ENCODE measurements at places on chromosomes 2 and 18.

DNA sequence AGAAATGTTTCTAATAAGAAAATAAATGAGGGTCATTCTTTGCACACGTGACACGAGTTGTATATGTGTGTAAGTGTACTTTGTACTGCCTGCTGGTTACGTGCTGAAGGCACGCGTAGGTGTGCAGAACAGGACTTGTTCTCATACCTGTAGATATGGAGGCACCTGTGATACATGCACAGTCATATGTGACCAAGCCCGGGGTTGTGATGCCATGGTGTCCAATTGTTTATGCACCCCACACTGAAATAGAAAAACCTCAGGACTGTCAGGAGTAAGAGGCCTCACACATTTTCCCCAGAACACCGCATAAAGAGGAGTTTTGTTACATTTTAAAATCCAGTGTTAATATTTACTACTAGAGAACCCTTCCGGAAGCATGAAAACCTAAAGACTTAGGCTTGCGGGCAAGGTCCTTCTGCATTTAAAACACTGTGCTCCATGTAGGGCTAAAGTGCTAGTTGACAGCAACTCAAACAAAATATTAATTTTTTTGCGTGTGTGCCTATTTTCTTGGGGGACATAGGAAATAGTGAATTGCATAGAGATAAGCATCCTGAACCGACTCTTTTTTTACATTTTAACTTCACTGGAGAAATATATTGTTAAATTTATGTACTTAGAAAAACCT, 9.3 kb downstream of the TSHZ1 start:
- DNase-seq, result no peak

GRCh38 chr18:32902568-32903330, 129.9 kb upstream of the KLHL14 start:
- no peak for DNase-seq

DNA sequence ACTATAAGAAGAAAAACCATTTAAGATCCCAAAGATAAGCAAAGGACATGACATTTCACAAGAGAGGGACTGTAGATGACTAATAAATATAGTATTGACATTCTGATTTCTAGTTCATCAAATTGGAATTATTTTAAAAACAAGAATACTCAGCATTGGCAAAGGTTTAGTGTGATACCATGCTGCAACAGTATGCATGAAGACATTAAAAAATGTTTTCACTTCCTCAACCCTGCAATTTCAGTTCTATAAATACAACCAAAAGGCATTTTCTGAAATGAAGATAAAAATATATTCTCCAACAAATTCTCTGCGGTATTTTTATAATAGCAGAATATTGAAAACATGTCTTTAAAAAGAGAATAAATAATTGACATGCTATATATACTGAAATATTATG, 2.1 kb downstream of the C2orf81 start:
- DNase-seq, result no peak

DNA sequence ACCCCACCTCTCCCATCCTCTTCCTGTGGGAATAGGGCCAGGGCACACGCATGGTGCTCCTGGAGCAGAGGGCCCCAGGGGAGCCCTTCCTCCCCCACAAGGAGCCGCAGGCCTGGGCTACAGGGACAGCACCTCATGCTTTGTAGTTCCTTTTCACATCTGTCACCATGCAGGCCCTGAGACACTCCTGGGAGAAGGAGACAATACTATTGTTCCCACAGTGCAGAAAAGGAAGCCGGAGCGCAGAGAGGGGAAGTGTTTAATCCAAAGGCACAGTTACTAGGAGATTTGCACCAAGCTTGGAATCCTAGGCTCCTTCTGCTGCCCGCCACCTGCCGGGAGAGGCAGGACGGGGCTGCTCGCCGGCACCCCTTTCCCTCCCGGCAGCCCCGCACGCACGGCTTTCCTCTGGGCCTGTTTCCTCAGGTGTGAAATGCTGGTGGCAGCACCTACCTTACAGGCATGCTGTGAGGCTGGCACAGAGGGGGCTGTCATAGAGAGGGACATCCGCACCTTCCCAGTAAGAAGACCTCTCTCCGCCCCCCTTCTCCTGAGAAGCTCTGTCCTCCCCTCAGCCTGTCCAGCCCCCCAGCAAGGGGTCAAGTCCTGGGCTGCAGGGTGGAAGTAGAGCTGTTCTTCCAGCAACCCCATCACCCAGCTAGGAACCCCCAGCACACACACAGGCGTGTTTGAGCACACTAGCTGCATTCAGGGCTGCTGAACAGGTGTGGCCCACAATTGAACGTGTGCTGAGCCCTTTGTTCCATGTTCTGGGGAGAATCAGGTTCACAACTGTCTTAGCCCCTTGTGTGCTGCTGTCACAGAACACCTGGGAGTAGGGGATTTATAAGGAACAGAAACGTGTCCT, 62.6 kb downstream of the SMAD7 start:
- DNase-seq, result no peak

GRCh38 chr18:43148231-43148630, 32.7 kb upstream of the RIT2 start:
- no peak for DNase-seq

DNA sequence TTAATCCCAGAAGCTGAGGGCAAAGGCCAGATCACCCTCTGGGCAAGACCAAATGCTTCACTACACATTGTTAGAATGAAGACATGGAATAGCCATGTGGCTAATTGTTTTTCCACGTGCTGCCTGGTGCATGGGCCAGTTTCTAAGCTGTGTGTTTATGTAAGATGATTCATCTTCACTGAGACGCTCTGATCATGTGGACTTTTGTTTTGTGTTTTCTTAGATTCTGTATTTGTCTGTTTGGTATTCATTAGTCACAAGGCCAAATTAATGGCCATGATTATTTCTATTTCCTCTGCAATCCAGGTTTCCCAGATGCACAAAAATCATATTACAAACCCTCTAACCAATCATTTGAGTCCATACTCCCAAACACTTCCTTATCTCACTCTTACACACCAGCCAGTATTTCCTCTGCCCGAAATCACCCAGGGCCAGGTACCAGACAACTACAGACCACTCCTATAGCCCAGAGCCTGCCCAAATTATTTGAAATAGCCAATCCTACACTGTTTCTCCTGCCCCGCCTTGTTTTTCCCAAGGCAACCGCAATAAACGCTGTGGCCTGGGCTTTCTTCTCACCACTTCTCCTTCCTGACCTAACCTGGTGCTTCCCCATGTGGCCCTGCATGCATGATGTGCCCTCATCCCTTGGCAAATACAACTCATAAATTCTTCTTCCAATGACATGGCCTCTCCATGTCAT, 94.2 kb upstream of the SP3 start:
- DNase-seq, result no peak

DNA sequence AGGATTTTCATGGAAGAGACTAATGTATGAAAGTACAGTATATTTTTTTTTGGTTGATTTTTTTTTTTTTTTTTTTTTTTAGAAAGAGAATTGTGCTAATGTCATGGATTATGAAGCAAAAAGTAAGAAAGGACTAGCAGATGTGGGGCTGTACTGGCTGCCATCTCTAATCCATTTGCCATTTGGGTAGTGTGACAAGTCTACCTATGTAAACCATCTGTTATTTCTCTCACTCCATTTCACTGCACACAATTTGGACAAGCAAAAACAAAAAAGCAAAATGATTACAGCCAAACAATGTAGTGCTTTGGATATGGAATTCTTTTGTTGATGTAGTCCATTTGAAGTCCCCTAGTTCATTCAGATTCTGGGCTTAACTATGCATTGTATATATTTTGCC, 1355.4 kb downstream of the LRP1B start:
- no peak for DNase-seq

- no peak for DNase-seq
These were observed 109.0 kb upstream of the BZW1 start for GRCh38 chr2:200702646-200703118.

- DNase-seq, result no peak
These were observed 415.0 kb downstream of the CPS1 start for GRCh38 chr2:210971431-210971830.

DNA sequence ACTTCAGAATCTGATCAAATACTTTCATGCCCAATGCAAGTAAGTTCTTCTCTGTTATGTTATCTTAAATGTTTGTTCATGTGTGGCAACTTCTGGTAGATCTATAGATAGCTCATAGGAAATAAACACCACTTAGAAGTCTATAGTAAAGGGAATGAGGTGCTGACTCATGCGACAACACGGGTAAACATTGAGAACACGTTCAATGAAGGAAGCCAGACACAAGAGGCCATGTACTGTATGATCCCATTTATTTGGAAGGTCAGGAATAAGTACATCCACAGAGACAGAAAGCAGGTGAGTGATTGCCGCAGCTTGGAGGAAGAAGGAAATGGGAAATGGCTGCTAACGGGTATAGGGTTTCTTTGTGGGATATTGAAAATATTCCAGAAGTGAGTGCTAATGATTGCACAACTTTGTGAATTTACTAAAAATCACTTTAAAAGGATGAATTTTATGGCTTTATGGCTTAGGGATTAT, 95.4 kb downstream of the ITGB1BP1 start:
- no peak for DNase-seq

DNA sequence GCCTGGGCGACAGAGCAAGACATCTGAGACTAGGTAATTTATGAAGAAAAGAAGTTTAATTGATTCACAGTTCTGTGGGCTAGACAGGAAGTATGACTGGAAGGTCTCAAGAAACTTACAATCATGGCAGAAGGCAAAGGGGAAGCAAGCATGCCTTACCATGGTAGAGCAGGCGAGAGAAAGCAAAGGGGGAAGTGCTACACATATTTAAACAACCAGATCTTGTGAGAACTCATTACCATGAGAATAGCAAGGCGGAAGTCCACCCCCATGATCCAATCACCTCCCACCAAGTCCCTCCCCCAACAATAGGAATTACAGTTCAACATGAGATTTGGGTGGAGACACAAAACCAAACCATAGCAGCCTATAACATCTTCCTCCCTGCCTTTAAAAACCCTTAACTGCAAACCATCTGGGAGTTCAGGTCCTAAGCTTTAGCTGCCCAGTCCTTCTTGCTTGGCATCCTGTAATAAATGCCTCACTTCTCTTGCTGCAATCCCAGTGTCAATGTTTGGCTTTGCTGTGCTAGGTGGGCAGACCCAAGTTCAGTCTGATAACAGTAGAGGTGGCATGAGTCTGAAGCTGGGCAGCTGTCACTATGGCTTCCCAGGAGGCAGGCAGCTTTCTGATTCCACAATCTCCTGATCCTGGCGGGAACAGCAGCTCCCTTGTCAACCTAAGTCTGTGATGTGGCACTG, 11.2 kb upstream of the SP5 start:
- DNase-seq, result no peak

GRCh38 chr2:55001716-55002115, 48.5 kb downstream of the RTN4 start:
- no peak for DNase-seq

GRCh38 chr18:34280653-34281052, 55.9 kb upstream of the NOL4 start:
- DNase-seq, result no peak

- DNase-seq, result no peak
These were observed 2.7 kb upstream of the BCL11A start for GRCh38 chr2:60556175-60556574.

DNA sequence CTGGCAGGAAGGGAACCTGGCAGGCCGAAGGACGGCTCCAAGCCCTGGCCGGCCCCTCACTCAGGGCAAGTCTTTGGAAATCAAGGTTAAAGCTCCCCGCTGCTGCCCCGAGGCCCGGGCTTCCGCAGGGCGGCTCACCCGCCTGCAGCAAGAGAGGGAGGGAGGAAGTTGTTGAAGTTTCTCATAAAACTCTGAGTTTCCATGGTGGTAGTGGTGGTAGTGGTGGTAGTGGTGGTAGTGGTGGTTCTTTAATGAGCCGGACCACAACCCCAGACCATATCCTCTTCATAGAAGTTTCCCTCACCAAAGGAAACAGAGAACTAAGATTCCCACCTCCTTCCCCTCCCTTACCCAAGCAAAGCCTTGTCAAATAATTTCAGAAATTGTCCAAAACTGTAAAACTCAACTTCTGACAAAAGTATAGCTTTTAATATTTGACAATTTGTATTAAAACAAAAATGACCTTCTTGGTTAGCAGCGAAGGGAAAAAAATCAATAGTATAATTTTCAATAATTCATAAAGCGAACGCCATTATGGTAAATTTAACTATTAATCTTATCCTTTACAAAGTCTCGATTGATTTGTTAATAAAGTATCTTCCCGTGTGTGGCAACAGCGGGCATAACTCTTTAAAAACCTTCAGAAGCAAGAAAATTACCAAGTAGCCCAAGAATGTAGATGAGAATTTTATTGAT, 1.5 kb upstream of the HOXD10 start:
- no peak for DNase-seq

GRCh38 chr2:190402986-190403603, 5.1 kb upstream of the MFSD6 start:
- DNase-seq, result no peak

DNA sequence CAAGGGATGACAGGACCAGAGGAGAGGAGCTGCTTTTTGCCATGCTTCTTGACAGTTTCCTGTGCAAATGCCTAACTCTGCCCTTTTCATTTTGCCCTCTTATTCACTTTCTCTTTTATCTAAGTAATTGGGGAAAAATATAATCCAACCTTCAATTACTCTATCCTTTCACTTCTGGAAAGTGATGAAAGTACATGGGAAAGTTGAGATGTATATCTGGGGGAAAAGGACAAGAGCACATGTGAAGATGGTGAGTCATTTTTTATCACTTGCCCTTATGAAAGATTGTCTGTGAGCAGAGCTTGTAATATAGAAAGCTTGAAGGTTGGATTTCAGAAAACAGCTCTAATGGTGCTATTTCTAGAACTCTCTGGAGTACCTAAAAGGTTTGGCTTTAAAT, 1070.7 kb downstream of the CNTNAP5 start:
- no peak for DNase-seq

DNA sequence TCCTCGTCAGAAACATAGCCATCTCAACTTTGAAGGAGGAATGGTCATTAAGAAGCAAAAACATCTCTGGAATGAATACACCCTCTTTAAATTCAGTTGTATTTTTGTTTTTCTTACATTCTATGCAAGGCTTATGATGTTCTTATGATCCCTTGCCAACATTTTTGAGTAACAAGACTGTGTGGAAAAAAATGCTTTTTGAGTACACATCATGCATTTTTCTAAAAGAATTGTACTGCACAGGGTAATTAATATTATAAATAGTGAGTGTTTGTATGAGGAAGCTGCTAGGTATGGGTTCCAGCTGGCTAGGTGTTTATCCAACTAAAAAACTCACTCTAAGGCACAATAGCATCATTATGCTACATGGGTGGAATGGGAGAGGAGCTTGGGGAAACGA, 59.0 kb upstream of the SPATS2L start:
- DNase-seq, result no peak

DNA sequence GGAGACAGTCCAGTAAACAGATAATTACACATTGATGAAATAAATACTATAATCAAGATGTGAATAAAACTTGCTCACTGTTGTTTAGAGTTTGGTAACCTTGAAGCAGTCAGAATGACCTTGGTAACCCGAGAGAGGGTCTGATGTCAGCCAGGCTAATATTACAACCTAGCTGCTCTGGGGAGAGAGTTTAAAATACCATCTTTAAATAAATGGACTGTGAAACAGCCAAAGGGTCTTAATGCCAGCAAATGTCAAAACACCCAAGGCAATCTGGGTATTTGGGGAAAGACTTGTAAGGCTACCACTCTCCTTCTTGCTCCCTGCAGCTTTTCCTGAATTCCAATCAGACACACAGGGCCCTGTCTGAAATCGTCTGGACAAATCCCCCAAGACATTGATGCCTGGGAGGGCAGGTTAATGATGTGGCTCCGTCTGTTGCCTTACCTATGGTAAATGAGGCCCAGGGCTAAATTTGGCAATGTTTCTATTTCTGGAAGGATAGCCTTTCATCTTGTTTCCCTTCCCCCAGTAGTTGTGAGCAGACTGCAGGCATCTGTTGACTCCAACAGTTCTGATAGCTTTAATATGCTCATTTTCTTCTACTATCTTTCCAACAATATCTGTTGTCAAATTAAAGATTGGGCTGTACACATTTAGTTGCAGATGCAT, 43.0 kb upstream of the ITGB6 start:
- DNase-seq, result no peak

All from ecto neural progenitor cell (in vitro differentiated cells).